Amygdala (tissue), 56 donors: ENCODE measurements at places on chromosomes 4 and X.
A peak's percentile ranks its signal among the peaks of the same experiment; 100 is the strongest.

DNA sequence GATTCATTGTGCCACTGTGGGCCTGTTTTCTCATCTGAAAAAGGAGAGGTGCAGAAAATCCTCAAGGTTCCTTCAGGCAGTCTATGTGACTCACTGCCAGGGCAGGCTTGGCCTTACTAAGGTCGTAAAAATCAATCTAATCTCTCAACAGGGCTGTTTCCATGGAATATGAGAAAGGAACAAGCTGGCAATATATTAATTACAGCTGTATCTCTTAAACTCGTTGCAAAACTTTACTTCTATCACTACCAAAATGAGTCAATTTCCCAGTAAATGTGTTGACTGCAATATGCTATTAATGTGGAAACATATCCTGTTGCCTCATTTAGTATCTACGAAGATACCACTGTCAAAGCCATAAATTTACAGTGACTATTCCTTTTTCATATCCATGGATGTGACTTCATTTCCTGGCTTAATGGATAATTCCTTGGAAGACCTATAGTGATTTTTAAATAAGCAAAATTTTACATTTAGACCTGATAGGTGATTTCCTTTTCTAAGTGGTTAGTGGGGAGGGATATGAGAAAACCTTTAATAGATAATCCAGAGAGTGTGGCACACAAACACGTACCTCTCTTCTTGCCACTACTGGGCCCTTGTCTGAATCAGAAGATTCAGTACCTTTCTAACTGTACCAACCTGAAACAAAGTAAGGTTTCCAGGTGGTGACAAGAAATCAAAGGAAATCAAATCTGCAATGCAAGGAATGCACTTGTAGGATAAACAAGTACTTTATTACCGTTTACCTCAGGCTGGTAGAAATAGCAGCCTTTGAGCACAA, 127.4 kb upstream of the FTHL17 start:
- DNase-seq: no peak

DNA sequence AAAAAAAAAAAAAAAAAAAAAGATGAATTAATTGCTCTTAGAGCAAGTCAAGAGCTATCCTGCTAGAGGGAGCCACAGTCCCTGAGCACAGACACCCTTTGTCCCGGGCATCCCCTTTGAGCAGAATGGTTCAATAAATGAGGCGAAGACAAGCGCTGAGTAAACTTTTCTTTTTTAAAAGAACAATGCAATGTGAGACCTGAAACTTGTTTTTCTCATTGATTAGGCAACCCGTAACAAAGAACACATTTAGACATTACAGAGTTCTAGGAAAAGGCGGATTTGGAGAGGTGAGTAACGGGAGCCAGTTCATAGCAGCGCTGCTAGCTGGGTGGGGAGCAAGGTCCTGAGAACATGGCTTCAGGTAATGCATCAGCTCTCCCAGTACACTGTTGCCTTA, 46.1 kb downstream of the GRK4 start:
- no peak for DNase-seq

GRCh38 chrX:11406109-11406765, 113.0 kb downstream of the AMELX start:
- DNase-seq: no peak

DNA sequence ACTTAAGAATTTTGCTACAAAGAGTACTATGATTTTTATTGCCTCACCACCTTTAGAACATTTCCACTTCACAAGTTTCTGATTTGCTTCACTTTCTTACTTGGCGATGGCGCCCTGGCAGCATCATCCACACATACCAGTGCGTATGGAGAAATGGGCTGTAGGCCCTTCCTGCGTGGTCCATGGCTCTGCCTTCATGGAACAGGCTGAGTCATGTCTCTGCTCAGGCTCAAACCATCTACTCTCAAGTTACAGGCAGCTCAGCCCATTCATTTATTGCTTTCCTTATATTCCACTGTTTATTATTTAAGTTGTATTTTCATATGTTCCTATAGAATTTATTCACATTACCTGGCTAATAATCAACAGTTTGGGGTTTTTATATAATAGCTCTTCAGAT, 21.1 kb downstream of the CASP3 start:
- DNase-seq: no peak

- no peak for DNase-seq
These were observed 171.4 kb downstream of the MSL3 start for GRCh38 chrX:11929476-11929875.

DNA sequence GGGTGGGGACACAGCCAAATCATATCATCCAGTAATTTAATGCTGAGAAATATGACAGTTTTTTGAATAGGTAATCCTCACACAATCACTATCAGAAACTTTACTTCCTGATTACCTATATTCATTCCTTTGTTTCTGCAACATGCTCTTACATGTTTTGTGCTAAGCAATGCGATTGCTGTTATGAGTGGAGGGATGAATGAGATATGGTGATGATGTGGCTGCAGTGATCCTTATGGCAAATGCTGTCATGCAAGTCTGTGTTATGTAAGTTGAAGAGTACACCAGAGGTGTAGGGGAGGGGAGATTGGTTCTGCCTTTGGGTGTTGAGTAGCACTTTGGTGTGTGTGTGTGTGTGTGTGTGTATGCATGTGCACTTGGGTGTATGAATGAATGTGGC, 14.6 kb downstream of the HERC3 start:
- DNase-seq: no peak

- no peak for DNase-seq
These were observed 3.4 kb downstream of the WFS1 start for GRCh38 chr4:6272863-6273660.

GRCh38 chr4:1043162-1043561, 31.7 kb downstream of the FGFRL1 start:
- no peak for DNase-seq

DNA sequence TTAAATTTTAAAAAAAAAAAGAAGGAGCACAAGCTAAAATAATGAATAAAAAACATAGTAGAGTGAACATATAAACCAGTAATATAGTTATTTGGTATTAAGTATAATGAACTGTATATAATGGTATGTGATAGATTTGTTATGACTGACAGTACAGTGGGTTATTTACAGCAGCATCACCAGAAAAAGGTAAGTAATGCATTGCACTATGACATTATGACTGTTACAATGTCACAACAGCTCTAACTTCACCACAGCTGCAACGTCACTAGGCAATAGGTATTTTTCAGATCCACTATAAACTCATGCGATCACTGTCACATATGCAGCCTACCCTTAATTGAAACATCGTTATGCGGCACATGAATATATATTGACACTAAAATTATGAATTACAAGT, 72.5 kb downstream of the COX7B2 start:
- no peak for DNase-seq

GRCh38 chr4:102344520-102344953, 745 bp downstream of the SLC39A8 start:
- DNase-seq: peak; percentile 37

GRCh38 chrX:72100824-72101351, 30.8 kb downstream of the RTL5 start:
- DNase-seq: no peak

DNA sequence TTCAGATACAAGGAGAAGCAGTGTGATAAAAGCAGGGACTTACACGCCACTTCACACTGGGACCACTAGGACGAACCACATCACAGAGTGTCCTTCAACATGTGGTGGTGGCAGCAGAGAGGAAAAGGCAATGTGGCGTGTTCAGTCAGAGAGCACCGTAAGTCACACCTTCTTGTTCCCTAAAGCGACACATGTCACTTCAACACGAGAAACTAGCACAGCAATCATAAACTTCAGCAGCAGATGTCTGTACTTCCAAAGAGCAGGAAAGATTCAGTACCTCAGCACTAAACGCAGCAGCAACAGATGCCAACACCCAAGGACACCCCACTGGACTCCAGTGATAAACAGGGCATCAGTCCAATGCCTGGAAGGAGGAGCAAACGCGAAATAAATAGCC, 96.7 kb downstream of the AREG start:
- no peak for DNase-seq

- no peak for DNase-seq
These were observed 9.2 kb upstream of the PDHA2 start for GRCh38 chr4:95830651-95831050.

DNA sequence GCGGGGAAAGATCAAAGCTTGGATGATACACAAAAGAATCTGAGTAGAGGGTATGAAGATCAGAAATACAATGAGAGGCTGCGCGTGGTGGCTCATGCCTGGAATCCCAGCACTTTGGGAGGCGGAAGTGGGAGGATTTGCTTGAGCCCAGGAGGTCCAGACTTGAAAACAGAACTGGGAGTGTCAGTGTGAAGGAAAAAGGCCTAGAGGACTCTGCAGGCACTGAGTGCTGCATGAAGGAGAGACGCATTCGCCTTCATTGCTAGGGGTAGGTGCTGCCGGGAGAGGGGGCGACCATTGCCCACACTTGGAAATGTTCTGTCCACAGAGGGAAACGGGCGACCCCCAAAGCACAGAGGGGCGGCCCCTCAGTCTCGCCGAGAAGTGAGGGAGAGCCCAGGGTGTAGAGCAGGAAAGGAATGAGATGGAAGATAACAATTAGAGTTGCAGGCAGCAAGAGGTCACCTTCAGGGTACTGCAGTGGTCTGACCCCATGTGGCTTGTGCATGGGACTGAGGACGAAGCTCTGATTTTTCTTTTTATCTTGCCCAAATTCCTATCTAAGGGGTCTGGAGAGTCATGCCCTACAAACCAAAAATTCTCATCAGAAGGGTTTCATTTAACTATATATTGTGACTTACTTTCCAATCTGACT, 31.8 kb upstream of the ARSD start:
- no peak for DNase-seq

- DNase-seq: peak; percentile 43
These were observed 42.6 kb upstream of the TADA2B start for GRCh38 chr4:7000421-7001176.

DNA sequence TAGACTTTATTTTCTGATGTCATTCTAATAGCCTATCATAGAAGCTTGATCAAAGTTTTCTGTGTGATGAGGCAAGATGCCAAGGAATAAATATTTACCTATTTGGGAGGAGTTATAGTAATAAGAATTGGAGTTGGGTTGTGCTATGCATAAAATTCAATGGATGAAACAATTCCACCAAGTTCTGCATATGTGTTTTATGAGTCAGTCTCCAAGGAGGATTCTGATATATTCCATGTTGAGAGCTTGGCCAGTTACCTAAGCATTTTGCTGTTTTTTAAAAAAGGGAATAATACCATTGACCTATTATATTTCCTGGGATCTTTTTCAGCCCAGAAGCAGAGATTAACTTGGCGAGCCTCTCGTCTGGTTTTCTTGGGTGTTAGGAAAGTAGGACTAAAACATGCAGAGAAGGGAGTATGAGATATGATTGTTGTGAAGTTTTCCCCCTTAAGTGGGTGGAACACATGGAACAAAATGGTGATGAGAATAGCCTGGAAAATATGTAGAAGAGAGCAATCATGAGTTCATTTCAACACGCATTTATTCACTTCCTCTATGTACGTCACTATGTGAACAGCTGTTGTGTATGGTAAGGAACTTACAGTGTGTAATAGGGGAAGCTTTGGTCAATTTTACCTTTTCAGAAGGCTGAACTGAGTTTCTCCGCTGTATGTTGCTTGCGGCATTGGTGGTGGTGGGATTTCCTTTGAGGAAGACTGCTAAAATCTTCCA, 39.2 kb downstream of the POLA1 start:
- DNase-seq: no peak

DNA sequence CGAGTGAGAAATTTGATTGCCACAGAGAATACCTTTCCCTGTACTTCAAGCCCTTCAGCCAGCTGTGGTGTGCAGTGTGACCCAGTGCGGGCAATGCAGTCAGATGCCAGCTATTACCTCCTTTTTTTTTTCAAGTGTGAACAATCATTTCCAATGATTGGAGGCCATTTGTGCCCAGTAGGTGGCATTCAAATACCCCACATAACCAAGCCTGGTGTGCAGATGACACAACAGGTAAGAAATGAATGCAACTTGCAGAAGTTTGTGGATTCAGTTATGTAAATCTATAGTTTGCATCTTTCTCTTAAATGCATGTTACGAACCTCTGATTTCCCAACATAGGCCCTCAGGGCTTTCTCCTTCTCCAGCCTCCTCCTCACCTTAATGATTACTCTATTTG, 98.0 kb downstream of the CLCN4 start:
- DNase-seq: no peak

- DNase-seq: no peak
These were observed 30.5 kb upstream of the PRKX start for GRCh38 chrX:3743801-3744439.

DNA sequence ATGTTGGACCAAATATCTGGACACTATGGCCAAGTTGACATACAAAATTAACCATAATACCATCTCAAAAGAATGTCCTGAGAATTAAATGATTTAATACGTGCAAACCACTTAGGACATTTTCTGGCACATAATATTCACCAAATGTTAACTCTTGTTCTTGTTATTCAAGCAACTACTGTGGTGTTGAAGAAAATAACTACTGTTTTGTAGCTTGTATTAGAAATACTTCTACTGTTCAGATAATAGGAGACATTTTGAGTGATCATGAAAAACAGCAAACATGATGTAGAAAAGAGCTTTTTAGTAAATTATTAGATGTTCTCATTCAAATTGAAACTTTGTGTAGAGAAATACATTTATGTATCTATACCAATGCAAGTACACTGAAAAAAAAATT, 140.7 kb upstream of the SMIM31 start:
- DNase-seq: no peak

- no peak for DNase-seq
These were observed 23.6 kb upstream of the VAMP7 start for GRCh38 chrX:155857561-155857960.

DNA sequence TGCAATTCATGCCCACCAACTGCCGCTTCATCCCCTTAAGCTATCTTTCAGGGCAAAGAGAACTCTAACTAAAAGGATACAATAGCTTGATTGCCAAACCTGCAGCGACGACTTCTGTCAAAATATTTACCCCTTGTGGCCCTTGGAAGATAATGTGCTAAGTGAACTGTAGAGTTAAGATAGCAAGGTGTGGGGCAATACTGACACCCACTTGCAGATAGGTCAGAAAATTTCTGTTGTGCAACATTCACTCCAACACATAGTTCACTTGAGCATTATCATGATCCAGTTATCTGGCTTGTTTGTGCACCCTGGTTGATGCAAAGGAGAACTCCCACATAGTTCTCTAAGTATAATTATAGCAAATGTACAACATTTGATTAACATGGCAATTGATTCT, 55.6 kb downstream of the RHOXF2B start:
- DNase-seq: no peak

DNA sequence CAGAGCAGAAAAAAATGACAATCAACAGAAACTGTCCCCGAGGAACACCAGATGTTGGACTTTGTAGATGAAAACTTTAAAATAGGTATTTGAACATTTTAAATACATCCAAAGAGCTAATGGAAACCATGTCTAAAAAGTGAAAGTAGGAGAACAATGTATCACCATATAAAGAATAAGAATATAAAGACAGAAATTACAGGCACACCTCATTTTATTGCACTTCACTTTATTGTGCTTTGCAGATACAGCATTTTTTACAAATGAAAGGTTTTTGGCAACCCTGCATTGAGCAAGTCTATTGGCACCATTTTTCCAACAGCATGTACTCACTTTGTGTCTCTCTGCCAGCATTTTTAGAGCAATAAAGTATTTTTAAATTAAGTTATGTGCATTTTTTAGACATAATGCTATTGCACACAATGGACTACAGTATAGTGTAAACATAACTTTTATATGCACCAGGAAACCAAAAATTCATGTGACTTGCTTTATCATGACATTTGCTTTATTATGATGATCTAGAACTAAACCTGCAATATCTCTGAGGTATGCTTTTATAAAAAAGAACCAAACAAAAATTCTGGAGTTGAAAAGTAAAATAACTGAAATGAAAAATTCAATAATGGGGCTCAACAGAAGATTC, 212.4 kb upstream of the CASK start:
- DNase-seq: no peak

- DNase-seq: no peak
These were observed 19.9 kb downstream of the PHKA2 start for GRCh38 chrX:18964026-18964425.
